NCI-H226 (cell line): ENCODE measurements at places on chromosomes 13 and 19.

DNA sequence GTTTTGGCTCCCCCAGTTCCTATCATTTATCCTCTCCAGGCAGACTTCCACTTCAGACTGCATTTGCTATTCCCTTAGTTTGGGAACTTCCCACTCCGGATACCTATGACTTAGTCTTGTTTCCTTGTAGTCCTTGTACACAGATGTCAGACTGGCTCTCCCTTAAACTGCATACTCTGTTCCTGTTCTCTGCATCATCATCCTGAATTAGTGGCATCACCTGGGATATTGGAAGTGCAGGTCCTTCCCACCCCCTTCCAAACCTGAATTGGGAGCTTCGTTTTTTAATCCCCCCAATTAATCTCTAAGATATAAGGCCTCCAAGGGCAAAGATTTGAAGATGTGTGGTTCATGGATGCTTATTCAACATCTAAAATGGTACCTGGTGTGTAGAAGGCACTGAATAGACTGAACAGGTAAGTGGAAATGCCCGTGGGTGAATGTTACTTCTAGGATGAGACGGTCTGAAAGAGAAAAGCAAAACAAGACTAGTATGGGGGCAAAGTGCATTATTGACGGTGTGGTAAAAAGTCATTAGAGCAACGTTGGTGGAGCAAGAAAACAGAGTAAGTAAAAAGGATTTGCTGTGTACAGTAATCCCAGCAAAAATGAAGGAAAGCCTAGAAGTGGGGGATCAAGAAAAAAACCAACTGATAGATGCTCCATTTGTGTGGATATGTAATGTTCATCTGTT lies 9.6 kb downstream of the MIR17HG start:
- no peak for DNase-seq

DNA sequence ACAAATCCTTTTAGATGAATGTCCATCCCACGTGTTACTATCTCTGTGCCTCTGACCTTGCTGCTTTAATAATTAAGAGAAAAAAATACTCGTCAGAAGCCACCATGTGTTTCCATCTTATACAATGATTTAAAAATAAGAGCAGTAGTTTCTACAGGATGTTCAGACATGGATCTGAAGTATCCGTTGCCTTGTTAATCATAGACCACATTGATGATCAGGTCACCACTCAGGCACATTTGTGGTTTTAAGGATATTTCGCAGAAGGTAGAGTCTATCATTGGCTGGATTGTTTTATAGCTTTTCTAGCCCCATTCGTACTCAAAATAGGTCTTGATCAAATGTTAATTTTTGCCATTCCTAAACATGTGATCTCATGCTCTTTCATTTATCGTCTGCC lies 710.0 kb upstream of the ARGLU1 start:
- no peak for DNase-seq

DNA sequence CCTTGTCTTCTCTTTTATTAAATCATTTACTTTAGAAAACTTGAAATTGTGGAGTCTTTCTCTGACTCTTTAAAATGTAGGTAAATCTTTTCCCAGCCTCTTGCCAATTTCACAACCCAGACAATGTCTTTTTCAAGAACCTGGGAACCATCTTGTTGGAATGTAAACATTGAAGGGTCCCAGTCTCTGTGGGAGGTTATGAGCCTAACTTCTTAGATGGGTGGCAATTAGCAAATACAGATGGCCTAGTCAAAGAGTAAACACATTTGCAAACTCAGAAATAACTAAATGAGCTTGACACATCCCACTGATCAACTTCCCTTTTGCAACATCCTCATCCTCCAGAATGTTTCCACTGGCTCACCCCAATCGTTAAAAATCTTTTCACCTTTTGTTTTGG lies 721.0 kb downstream of the PCDH9 start:
- DNase-seq, result peak; percentile 16

- DNase-seq, result no peak
These were observed 68.7 kb downstream of the RASL11A start for GRCh38 chr13:27339299-27339698.

GRCh38 chr13:36190771-36191170 lies 23.6 kb downstream of the SOHLH2 start:
- DNase-seq, result no peak

GRCh38 chr19:10760273-10760944 lies 42.5 kb downstream of the DNM2 start:
- no peak for DNase-seq
